ENCODE measurements at places on chromosomes 7 and 10.

DNA sequence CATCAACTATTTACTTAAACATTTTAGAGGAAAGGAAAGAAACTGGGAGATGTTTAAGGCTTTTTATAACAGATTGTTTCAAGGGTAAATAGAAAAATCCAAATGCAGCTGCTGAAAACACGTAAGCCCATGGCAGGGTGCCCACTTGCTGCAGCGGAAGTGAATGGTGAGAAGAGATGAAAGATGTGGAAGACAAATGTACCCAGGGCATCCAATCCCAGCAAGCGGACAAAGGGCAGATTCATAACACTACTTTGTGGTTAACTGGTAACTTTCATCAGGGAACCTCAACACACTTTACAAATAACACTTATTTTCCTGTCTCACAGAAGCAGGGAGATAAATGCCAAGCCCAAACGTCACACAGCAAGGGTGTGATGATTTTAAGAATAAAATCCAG, 358.4 kb downstream of the KCNMA1 start:
- DNase-seq: no peak

GRCh38 chr10:95755511-95756004, 405 bp upstream of the ENTPD1 start:
- DNase-seq: peak; percentile 29

GRCh38 chr10:103501186-103501585, 7.7 kb downstream of the NEURL1 start:
- no peak for DNase-seq

DNA sequence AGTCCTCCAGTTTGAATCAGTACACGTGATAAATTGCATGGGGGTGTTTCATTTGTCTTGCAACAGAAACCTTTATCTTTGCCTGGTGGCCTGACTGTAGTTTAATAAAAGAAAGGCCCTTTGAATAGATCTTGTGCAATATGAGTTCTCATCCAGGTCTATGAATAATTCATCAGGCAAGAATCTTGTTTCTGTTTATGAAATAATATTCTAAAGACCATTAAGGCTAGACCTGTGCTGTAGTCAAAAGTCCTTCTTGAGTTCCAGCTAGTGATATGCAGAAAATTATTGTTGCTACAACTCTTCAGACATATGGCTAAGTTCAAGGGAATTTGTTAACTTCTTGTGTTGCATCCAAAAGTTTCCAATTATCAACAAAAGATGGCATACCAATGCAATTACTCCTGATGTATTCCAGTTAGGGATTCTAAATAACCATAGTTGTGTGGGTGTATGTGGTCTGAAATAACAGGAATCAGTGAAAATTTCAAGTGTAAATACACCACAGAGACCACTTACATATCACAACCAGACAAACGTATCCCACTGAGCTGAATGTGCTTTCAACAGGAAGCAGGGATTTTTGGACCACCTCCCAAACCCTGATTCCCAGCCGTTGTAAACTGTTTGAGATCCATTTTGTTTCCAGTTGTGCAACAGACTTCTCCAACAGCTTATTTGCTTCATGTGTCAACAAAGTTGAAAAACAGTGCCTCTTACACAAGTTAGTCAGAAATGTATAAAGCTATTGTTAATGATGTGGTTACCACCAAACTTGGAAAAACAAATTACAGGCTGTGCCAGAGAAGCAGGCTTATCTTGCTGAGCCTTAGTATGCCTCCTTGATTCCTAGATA, 54.7 kb upstream of the BICC1 start:
- no peak for DNase-seq

- no peak for DNase-seq
Measured at GRCh38 chr10:71527135-71527534, 130.4 kb downstream of the CDH23 start.

DNA sequence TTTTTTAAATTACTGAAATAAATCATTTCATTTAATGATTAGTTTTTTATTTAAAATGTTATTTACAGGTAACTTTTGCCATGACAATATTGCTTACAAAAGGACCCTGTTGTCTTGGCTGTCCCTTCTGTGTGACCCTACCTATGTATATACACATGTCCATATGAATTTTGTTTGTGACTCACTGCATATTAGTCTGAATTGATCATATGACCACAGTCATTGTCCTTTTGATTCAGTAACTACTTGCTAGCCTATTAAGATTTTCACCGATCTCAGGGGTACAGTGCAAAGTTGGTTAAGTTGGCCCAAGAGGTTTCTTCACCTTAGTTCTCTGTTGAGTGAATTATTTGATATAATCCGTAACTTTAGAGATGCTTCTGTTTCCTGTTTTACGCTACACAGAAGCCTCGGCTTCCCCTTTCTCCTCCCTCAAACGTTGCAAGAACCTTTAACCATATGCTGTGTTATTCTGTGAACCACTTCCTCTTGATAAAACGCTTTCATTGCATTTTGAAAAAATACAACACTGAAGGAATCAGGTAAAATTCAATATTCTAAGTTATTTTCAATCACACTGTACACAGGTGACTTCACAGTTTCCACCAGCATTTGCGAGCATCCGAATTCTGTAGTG, 43.9 kb downstream of the APBB1IP start:
- no peak for DNase-seq

GRCh38 chr10:20936396-20936795, 39.3 kb upstream of the NEBL start:
- no peak for DNase-seq

GRCh38 chr10:29921071-29921446, 138.3 kb downstream of the JCAD start:
- no peak for DNase-seq

GRCh38 chr7:25240340-25240739, 12.1 kb upstream of the NPVF start:
- DNase-seq: no peak

DNA sequence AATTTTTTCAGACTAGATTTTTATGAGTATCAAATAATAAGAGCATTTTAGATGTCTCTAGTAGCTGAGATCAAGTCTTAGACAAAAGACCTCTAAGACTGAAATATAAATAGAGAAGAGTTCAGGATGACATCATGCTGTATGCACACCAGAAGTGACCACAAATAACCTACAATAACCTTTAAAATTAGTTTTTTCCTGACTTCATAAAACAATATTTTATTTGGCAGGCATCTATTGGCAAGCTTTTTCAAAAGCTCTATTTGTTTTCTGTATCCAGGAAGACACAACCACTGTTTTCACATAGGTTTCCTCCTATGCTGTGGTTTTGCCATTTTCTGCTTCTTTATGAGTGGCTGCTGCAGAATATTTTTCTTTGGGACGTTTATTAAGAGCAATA, 359.1 kb downstream of the CRPPA start:
- DNase-seq: no peak

- no peak for DNase-seq
Measured at GRCh38 chr10:49666685-49667084, 12.8 kb upstream of the C10orf53 start.

DNA sequence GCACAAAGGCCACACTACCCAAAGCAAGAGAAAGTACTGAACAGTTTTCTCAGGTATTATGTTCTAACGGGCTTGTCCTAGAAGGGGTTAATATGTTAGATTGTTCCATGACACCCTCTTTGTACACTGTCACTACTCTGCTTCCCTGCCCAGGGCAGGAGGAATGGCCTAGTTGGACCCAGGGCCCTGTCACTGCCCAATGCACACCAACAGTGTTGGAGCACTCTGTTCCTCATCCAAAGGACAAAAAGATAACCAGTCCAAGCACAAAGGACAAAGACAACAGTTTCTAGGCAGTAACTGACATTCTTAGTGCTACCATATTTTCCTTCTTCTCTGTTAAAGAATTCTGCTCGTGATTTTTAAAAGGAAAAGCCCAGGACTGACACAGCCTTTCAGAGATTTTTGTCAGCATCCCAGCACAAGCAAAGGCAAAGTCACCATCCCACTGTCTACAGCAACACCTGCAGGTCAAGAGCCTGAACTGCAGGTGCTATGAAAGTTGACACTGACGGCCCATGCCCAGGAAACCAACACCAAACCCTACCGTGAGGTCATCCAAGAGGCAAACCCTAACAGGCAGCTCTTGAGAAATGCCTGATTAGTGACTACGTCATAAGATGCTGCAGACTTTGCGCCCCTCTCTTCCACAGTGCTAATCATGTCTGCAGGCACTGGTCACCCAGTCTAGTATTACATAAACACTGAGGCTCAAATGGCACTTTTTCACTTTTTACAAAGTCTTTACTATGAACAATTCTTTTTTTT, 13.2 kb downstream of the NUDCD3 start:
- peak; percentile 66 for DNase-seq

GRCh38 chr7:108285003-108285368, 154.8 kb upstream of the LAMB4 start:
- DNase-seq: no peak

DNA sequence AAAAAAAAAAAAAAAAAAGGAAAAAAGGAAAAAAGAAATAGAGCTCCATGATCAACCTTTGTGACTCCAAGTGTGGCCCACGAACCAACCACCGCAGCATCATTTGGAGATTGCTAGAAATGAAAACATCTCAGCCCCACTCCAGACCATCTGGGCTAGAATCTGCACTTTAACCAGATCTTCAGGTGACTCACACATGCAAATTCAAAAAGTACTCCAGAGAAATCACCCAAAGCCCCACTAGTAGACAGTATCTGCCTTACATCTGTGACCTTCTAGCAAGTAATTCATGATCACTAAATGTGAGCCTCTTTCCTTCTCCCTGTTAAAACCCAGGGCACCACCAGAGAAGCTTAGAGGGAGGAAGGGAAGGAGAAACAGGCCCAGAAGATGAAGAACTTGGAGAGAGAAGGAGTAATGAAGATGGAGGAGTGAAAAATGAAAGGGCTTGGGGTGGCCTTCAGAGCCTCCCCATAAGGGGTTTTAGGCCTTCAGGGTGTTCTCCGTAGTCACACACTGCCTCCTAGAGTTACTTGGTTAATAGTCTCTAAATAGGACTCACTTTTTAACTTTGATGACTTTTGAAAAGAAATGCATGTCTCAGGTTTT, 94.0 kb downstream of the SLC37A3 start:
- DNase-seq: peak; percentile 38

DNA sequence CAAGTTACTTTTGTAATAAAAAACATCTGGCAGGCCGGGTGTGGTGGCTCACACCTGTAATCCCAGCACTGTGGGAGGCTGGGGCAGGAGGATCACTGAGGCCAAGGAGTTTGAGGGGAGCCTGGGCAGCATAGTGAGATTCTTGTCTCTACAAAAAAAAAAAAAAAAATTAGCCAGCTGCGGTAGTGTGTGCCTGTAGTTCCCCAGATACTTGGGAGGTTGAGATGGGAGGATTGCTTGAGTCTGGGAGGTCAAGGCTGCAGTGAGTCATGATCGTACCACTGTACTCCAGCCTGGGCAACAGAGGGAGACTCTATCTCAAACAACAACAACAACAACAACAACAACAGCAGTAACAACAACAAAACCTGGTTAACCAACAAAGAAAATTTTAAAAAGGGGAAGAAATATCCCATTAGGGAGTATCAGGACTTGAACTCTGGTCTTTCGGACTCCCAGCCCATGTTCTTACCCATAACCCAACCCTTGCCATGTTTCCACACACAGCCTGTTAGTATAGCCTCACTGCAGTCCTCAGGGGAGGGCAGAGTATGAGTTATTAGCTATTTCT, 17.2 kb downstream of the PALD1 start:
- DNase-seq: no peak

- DNase-seq: no peak
Measured at GRCh38 chr7:16753932-16754855, 639 bp downstream of the TSPAN13 start.

DNA sequence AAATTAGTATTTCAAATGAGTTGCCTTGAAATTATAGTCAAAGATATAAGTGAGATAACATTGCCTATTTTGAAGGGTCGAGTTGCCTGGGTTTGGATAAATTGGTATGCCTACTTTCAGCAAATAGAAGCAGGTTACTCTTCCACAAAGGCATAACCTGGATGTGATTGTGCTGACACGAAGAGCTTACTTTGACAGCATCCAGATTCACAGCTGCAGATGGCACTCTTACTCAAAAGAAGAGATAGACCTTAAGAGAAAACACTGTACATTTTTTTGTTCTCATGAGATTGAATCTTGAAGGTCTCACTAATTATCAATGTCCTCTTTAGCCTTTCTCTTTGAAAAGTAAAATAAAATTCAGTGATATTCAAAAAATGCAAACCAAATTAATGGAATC, 1338.7 kb downstream of the REEP3 start:
- no peak for DNase-seq

DNA sequence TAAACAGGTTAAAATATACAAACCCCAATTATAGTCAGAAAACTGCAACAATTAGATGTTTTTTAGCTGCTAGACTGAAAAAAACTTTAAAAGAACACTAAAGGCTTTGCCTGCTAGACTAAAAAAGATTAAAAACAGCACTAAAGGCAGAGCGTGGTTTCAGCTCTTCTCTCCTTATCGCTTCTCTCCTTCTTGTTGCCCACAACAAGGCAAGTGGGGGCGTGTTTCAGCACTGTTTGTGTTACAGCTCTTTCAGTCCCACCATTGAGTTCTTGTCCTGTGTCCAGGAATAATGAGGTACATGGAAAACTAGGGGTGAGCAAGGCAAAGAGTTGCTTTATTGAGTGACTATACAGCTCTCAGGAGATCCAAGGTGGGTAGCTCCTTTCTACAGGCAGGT, 112.3 kb downstream of the HPSE2 start:
- DNase-seq: no peak

GRCh38 chr7:158834878-158835784, 5.8 kb upstream of the ESYT2 start:
- DNase-seq: no peak

GRCh38 chr7:35780070-35780469, 20.8 kb upstream of the SEPTIN7 start:
- no peak for DNase-seq

DNA sequence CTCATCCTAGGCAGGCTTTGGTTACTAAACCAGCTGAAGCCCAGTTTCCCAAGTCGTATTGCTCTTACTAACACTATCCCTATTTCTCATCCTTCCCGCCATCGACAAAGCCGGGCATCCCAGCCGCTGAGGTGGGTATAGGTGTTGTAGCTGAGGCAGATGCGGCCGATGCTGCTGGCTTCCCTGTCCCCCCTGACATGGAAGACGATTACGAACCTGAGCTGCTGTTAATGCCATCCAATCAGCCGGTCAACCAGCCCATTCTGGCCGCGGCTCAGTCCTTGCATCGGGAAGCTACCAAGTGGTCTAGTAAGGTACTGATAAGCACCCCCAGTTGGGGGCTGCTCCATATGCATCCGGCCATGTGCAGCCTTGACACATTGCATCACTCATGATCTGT, 38.8 kb downstream of the AP3M1 start:
- DNase-seq: no peak

GRCh38 chr7:151859111-151859947, 17.6 kb downstream of the PRKAG2 start:
- no peak for DNase-seq

GRCh38 chr7:139771001-139771956, 6.5 kb downstream of the HIPK2 start:
- DNase-seq: no peak

- no peak for DNase-seq
Measured at GRCh38 chr7:66221442-66221841, 16.3 kb downstream of the TPST1 start.

- DNase-seq: no peak
Measured at GRCh38 chr7:131591687-131592319, 35.4 kb upstream of the PODXL start.

Measured in globus pallidus (tissue), 1 donor.